MV-4-11 (cell line): ENCODE measurements at places on chromosomes 1 and 21.

GRCh38 chr21:45163413-45164123 is 89.2 kb downstream of the ADARB1 start:
- no peak for DNase-seq

DNA sequence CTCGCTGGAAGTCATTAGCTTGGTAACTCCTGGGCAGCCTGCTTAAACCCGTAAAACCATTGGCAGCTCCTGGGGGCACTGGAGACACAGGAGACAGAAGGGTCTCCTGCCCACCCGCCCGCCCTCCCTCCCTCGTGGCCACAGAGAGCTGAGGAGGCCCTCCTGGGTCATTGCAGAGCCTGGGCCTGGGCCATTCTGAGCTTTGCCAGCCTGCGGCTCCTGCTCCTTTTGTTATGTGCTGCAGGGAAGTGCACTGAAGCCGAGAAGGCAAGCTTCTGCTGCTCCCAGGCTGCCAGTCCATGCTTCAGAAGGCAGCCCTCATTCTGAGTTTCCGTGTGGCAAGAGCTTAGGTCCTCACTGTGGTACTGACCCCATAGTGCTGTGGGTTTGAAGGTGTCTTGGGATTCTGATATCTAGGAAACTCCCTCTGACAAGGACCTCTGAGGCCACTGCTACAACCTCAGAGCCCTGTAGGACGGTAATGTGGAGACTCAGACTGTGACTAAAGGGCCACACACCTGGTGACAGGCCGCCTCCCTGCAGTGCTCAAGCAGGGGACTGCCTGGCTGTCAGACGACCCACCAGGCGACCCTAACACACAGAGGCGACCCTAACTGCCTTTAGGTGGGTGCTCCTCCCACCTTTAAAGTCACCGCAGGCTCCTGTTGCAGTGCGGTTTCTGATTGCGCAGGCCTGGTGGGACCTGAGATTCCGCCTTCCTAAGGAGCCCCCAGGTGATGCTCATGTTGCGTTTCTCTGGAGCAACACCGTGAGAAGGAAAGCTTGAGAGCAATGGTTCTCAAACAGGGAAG is 118.7 kb downstream of the IER5 start:
- no peak for DNase-seq

DNA sequence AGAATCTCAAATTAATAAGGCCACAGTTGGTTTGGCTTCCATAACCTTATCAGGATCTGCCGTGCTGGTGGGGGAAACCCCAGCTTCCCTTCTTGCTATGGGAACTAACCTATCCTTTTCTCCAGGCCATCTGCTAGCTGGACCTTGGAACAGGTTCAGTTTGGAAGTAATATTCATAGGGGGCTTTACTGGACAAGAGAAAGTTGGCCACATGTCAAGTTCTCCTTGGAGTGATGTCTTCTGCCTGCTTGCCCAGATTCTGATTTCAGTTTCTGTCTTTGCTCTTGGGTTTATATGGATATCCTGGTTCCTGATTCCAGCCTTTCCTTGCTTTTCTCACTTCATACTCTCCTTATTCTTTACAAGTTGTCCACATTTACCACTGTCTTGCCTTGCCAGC is 279.6 kb downstream of the ASTN1 start:
- DNase-seq = no peak

- no peak for DNase-seq
These were observed 1313.3 kb downstream of the KCNT2 start for GRCh38 chr1:195294911-195295310.

GRCh38 chr1:186374303-186375151 is 526 bp downstream of the TPR start:
- DNase-seq = peak; percentile 33

GRCh38 chr1:17502326-17502778 is 37.1 kb upstream of the ARHGEF10L start:
- peak; percentile 67 for DNase-seq

DNA sequence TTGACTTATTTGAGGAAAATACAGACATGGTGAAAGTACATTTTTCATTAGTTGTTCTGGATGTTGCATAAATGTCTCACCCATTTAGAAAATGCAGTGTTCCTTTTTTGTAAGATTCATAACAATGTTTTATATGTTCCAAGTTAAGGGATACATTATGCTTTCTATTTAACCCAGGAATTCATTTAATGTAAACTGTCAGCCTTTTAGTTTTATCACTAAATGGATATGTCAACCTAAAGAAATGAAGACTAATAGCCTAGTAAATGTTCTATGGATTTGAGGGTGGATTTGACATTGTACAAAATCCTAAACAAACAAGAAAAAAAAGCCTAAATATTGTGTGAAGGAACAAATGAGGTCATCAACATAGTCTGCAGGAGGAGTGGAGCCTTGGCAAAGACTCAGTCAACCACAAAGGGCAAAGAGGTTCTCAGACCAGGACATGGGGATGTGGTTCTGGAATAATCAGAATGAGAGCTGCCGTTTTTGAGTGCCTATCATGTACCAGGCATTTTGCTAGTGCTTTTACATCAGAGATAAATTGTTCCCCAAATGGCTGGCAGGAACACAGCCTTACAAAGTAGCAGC is 8.8 kb upstream of the INSL5 start:
- DNase-seq = no peak

- no peak for DNase-seq
These were observed 75.8 kb downstream of the ST3GAL3 start for GRCh38 chr1:43783096-43783670.

DNA sequence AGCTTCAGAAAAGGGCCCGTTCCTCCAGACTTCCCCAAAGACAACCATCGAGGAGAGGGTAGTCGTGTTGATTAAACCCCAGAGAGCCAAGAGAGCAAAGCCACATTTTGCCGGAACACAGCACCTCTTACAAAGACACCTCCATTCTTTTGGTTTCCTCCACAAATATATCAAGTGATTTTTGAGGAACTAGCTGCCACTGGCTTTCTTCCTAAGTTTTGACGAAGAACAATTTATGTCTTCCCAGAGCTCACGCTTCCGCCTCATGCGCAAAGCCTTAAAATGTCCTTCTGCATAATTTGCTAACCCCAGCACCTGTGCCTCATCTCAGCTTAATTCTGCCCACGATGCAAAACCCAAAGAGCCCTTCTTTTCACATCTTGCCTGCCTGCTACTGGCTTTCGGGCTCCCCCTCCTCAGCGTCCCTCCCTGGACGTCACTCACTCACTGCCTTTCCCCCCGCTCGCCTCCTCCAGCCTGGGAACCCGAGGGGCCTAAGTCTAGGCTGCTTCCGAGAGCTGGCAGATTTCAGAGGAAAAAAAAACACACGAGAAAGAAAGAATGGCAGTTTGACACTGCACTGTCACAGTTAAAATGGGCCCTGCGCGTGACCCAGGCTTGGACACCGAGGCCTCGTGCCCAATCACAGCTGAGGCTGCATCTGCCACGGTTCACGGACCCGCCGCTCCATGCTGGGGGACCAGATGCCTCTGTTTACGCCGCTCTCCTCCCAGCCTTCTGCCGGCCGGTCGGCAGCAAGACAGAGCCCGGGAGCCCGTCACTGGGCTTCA is 77.6 kb upstream of the IFNAR2 start:
- peak; percentile 80 for DNase-seq

- peak; percentile 94 for DNase-seq
These were observed 33.9 kb downstream of the OLFML2B start for GRCh38 chr1:161989786-161990185.

GRCh38 chr1:156659988-156660751 is 17.0 kb downstream of the NES start:
- peak; percentile 94 for DNase-seq
